IPS DF 6.9 (cell line): ENCODE measurements at places on chromosomes 13 and 19.

DNA sequence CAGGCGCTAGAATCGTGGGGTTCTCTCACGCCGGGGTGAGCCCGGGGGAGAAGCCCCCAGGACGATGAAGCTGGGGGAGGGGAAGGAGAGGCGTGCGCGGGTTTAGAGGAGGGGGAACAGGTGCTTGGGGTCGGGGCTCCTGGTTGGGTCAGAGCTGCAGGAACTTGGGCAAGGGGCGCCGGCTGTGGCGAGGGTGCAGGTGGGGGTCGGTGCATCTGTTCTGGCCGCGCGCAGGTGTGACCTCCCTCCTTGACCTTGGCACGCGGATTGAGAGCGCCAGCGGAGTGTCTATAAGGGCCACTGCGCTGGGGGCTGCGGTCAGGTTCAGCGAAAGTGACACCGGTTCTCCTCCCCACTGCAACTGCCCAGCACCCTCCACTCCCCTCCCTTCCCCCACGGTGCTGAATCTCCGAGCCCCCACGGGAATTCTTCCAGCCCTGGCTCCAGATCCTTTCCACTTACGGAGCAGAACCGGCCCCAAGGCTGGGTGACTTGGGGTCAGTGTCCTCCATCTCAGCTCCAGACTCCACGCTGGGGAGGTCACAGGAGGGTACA, 618 bp downstream of the TMEM38A start:
- DNase-seq = no peak

GRCh38 chr19:52188822-52189734, 774 bp upstream of the PPP2R1A start:
- no peak for DNase-seq

- no peak for DNase-seq
Measured at GRCh38 chr19:33734913-33735312, 61.8 kb upstream of the KCTD15 start.

DNA sequence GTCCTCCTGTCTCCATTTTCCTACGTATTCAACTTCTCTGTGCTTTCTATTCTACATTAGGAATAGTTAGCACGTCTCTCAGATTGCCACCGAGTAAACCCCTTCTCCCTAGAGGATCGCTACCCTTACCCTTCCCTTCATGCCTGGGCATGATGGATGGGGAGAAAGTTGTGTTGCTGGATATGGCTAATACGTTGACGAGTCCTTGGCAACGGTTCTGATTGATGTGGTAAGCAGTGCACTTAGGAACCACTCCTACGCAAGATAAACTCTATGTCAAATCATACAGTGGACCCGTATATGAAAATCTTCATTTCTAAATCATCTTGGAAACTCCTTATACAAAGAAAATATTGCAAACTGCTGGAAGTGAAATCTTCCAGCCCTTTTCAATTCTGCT, 224.5 kb downstream of the EFNB2 start:
- DNase-seq = no peak

- no peak for DNase-seq
Measured at GRCh38 chr19:571566-571974, 826 bp upstream of the BSG start.

DNA sequence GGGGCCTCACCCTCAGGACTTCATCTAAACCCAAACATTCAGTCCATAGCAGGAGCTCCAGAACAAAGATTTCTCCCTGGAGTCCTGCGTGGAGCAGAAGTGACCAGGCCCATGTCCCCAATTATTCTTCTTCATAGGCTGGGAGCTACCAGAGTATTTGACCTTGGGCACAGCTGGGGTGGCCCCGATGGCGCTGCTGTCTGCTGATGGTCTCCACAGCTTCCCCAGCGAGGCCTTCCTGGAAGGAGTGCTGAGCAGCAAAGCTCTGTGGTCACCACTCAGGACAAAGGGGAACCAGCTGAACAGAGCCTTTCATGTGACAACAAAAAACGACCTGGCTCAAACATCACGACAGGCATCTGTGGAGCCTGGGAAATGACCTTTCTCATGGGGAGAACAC, 62.7 kb upstream of the ARGLU1 start:
- no peak for DNase-seq

- DNase-seq = no peak
Measured at GRCh38 chr13:63198071-63198470, 1782.4 kb upstream of the PCDH20 start.

GRCh38 chr19:35856546-35857149, at the start of gene KIRREL2:
Gene KIRREL2, plus strand, starts transcription at chr19:35856911. Its CDS starts 209 bp downstream, at chr19:35857120.
- no peak for DNase-seq

- DNase-seq = no peak
Measured at GRCh38 chr13:79631051-79631659, 150.2 kb downstream of the NDFIP2 start.

- no peak for DNase-seq
Measured at GRCh38 chr19:55186080-55186479, 6.0 kb upstream of the SYT5 start.

DNA sequence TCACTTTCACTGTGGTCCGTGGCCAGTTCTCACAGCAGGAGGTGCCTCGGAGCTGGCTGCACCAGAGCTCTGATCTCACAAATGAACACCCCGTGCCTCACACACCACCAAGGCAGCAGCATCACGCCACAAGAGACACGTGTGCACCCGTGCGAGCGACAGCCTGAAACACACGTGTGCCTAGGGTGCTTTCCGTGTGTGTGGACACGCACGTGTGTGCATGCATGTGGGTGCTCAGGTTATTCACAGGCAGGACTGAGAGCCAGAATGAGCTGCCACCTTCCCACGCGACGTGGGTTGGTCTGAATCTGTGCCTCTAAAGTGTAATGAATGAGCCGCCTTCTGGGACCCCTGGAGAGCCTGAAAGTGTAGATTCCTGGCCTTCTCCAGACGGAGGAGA, 67.6 kb upstream of the C13orf46 start:
- DNase-seq = no peak

GRCh38 chr19:46402725-46403124, 10.6 kb downstream of the CCDC8 start:
- no peak for DNase-seq

DNA sequence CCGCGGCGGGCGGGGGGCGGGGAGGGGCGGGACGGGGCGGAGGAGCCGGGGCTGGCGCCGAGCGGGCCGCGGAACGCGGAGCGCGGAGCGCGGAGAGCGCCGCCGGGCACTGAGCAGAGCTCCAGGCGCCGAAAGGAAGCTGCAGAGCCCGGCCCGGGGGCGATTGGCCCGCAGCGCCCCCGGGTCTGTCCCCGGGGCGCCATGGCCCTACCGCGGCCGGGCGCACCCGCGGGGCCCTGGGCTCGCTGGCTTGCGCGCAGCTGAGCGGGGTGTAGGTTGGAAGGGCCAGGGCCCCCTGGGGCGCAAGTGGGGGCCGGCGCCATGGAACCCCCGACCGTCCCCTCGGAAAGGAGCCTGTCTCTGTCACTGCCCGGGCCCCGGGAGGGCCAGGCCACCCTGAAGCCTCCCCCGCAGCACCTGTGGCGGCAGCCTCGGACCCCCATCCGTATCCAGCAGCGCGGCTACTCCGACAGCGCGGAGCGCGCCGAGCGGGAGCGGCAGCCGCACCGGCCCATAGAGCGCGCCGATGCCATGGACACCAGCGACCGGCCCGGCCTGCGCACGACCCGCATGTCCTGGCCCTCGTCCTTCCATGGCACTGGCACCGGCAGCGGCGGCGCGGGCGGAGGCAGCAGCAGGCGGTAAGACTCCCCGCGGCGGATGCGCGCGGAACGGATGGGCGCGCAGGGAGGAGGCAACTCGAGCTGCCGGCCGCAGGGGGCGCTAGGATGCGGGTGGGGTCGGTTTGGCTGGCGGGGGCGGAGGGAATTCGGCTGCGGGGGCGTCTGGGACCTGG, at the start of gene PDE4A:
TSS of gene PDE4A (plus strand) at position 95 of the 796 bp plus-strand sequence. CDS start at position 322, 227 bp downstream.
- no peak for DNase-seq

DNA sequence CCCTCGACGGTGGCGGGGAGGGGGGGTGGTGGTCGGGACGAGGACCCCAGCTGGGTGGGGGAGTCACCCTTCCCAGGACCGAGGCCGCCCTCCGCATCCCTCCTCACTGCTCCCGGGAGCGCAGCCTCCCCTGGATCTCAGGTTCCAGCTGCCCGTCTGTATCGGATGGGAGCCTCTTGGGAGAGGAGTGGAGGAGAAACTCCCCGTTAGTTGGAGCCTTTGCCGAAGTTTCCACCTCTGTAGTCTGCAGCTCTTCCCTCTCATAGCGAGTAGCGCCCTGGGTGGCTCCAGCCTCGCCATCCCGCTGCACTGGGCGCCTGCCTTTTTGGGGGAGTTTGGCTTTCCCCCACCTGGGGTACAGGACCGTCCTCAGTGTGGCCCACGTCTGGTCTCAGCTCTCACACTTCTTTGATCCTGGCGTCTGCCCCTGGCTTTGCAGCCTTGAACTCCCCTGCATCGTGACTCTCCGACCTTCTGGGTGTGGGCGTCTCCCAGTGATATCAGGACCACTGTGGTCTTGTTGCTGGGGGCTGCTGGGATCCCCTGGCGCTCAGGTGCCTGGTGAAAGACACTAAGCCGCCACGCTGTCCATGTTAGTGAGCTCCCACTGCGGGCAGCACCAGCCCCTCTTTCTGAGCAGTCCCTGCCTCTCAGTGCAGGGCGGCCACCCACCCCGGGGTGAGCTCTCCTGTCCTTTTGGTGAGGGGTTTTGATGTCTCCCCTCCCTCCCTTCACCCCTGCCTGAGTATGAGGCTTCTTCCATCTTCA, 1.1 kb downstream of the CNOT3 start:
- DNase-seq = no peak

- DNase-seq = no peak
Measured at GRCh38 chr13:60511637-60512036, 114.6 kb downstream of the TDRD3 start.

GRCh38 chr19:8638078-8638619, 7.7 kb downstream of the NFILZ start:
- no peak for DNase-seq

DNA sequence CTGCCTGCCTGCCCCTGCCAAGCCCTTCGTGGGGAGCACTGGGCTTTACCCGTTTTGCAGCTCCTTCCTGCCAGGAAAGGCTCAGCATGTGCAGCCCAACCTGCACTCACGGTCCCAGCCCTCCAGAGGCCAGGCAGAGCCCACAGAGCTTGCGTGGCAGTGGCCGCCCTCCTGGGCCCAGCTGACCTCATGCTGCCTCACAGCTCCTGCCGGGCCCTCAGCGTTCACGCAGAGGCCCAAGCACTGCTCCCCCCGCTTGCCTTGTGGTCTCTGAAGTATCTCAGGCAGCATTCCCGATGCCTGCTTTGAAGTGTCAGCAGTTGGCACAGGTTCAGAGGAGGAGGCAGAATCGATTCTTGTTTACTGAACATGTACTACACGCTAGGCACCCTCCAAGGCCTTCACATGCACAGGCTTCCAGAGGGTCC, 32.5 kb downstream of the CAPN12 start:
- DNase-seq = no peak

- no peak for DNase-seq
Measured at GRCh38 chr13:21121616-21122015, 54.7 kb downstream of the SKA3 start.

GRCh38 chr13:90201676-90202460, 1145.6 kb upstream of the MIR17HG start:
- DNase-seq = no peak

DNA sequence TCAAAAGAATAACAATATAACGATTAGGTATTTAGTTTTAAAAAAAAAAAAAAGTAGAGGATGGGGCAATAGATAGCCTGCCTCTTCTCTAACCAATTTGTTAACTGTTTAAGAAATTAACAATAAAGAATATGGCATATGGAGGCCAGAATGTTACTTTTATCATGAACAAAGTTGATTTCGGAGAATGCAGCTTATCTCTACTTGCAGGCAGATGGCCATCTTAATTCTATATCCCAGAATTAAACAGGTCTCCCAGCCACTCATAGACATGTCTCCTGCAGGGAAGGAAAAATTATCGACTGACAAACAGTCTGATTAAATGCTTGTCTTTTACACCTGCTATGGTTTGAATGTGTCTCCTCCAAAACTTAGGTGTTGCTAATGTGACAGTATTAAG, 96.6 kb downstream of the SLC25A15 start:
- DNase-seq = no peak

DNA sequence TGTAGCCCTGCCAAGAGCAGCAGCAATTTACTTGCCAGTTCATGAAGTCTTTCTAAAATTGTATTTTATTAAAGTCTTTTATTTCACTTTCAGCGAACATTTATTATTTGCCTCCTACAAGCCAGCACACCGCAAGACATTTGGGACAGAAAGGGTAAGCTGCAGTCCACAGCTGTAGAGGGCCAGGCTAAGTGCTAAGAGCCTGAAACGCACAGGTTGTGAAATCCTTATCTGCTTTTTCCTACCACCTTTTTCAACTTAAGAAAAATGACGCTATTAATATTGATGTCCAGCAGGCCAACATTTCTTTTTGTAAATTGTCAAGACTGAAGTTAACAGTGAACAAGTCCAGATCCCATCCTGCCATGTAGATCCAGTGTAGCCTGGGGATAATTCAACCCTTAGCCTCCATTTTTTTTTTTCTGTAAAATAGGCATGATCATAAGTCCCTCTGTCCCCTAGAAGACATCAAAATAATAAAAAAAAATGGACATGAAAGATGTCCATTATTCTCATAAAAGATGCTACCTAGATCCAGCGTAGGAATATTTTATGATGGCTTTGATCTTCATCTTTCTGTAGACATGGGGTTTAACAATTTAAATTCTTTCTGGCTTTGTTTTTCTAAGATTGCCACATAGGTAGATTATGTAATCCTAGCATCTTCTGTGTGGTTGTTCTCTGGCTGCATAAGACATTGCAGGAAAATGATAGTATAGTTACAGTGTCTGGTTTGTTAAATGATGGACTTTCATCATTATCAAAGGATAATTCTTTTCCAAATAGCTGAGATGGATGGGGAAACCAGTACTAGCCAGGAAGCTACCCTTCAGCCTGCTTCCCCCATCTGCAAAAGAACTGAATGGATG, 128.4 kb downstream of the SHISA2 start:
- DNase-seq = no peak

DNA sequence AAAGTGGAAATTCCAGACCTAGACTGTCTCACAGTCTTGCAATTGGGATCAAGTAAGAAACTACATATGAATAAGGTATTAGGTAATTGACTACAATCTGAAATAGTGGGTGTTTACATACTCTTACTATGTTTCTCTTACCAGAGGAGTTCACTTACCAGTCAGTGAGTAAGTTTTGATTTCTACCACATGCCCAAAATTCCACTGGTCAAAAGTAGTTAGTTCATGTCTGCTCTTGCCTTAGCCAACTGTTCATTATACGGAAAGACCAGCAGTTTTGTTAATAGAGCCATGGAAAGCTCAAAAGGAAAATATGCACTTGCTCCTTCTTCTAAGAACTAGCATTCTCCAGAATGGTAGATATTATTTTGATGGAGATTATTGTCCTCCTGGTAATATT, 490.8 kb downstream of the RFC3 start:
- DNase-seq = no peak

- DNase-seq = no peak
Measured at GRCh38 chr13:102935896-102936321, 90.1 kb downstream of the ERCC5 start.
